ENCODE measurements at places on chromosomes 2 and 18.

GRCh38 chr2:112579241-112579640 lies 5.2 kb upstream of the CHCHD5 start:
- no peak for DNase-seq

DNA sequence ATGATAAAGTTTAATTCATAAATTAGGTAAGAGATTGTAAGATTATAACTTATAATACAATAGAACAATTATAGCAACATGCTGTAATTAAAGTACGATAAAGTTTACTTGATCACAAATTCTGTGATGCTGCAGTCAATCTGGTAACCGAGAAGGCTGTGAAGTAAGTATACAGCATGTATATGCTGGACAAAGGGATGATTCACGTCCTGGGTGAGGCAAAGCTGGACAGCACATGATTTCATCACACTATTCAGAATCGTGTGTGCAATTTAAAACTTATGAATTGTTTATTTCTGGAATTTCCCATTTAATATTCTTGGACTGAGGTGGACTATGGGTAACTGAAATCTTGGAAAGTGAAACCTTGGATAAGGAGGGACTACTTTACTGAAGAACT lies 522.2 kb upstream of the CNTNAP5 start:
- DNase-seq, result no peak

DNA sequence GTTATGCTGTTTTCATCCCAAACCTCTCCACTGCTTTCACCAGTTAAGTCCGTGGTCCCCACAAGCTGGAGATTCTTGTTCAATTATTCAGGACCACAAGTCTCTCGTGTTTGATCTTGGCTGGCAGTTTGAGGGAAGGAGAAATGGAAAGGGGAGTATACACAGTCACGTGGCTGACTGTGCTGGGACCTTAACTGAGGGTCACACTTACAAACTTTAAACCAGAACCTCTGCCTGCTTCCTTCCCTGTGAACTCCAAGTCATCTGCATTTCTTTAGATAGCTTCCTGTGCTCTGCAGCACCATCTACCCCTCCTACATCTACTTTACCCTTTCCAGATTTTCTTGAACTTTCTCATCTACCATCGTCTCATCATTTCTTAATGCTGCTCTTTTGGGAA lies 91.7 kb downstream of the ARHGEF4 start:
- no peak for DNase-seq

DNA sequence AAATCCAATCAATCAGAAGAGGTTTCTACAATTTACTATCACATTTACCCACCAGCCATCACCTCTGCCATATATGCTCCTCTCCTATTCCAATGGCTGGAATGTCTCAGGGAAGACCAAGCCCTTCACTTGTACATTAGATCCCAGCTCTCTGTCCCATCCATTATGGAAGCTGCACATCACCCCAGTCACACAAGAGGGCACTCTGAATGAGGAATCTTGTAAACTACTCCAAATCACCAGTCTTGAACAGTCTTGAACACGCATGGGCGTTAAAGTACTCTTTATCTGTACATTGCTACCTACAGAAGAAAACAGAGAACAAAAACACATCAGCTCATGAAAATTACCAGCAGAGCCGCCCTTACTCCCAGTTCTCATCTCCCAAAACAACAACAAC lies 38.7 kb downstream of the ZC3H8 start:
- DNase-seq, result no peak

GRCh38 chr2:102950371-102950946 lies 188.6 kb downstream of the TMEM182 start:
- no peak for DNase-seq

All from stimulated activated CD8-positive, alpha-beta memory T cell treated with anti-CD3 and anti-CD28 coated beads, Interleukin-4, amount 100 ng/mL, for 1 hour (primary cell).